ENCODE measurements at places on chromosomes 3 and 15.

DNA sequence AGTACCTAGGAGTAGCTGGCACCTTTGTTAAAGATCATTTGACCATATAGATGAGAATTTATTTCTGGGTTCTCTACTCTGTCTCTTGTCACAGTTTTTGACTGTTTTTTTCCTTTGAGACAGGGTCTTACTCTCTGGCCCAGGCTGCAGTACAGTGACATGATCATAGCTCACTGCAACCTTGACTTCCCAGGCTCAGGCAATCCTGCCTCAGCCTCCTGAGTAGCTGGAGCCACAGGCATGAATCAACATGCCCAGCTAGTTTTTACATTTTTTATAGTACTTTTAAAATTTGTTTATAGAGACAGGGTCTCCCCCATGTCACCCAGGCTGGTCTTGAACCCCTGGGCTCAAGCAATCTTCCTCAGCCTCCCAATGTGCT, 45.0 kb downstream of the BCL2L10 start:
- DNase-seq = no peak

DNA sequence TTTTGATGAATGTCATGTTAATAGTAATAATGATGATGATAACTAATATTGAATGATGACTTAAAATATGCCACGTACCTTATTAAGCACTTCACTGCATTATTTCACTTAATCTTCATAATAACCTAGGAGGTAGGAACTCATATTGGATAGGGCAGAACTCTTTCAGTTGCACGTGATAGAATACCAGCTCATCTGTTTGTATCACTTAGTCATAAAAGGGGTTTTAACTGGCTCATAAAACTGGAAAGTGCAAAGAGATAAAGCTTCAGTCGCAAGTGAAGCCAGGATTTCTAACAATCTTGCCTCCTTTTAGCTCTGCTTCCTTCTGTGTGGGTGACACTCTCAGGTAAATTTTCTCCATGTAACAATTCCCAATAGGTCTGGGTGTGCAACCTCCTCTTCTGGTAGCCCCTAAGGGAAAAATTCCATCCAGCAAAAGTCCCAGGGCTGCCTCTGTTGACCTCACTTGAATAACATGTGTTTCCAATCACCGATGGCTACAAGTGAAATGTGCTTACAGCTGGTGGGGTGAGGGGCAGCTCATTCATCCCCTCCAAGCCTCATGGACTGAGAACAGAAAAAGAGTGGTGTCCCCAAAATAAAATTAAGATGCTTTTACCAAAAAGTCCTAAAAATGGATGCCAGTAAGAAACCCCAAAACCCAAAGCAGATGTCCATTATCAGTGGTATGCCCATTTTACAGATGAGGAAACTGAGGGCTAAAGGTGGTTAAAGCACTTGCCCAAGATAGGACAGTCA, 9.3 kb downstream of the GXYLT2 start:
- DNase-seq = no peak

DNA sequence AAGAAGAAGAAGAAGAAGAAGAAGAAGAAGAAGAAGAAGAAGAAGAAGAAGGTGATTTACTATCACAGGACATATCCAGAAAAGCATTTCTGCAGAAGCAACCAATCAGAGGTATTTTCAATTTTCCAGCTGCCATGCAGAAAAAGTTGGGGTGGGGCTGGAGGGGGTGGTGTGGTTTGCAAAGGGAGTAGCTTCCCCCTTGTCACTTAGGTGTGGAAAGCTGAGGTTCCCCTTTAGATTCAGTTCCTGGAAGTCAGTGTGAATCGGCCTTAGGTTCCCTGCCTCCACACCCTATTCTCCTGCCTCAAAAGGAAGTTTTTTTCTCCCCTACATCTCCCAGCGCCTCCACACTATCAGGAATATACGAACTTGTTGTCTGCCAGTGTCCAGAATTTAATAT, 276.7 kb upstream of the ARRDC4 start:
- DNase-seq = no peak

GRCh38 chr15:24017470-24017869, 330.4 kb upstream of the NDN start:
- no peak for DNase-seq

- no peak for DNase-seq
These were observed 35.1 kb upstream of the RGMA start for GRCh38 chr15:93124126-93124525.

- DNase-seq = no peak
These were observed 848 bp upstream of the CADPS start for GRCh38 chr3:62876064-62876463.

DNA sequence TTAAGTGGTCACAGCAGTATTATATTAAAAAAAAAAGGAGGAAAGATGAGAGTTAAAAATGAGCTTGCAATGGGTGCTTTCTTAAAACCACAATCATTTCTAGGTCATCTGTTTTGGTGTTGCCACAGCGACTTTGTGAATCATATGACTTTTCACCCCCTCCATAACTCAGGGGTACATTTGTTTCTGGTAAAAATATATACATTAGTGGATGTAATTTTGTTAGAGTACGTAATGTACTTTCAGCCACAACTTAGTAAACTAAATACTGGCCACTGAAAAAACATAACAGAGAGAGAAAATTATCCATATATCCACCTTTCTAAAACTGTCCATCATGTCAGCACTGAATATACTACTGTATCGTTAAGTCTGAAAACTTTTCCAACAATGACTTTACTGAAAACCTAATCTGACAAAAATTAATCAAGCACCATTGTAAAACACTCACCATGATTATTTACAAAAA, 3.4 kb downstream of the ANKRD28 start:
- no peak for DNase-seq

DNA sequence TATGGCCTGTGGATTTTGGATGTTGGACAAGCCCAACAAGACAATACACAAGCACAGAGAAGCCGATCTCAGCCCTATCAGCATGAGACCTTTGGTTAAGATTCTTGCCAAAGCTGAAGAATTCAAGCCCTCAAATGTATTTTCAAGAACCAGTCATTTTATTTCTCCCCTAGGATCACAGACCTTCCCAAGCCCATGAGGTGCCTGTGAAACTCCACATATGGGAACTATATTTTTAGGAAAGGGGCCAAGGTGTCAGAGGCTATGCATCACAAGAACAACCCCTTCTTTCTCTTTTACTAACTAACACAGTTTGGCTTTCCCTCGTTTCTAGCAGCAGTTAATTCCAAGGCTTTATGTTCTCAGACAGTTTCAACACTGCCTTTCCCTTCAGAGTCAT, 364.5 kb downstream of the MAGI1 start:
- no peak for DNase-seq

DNA sequence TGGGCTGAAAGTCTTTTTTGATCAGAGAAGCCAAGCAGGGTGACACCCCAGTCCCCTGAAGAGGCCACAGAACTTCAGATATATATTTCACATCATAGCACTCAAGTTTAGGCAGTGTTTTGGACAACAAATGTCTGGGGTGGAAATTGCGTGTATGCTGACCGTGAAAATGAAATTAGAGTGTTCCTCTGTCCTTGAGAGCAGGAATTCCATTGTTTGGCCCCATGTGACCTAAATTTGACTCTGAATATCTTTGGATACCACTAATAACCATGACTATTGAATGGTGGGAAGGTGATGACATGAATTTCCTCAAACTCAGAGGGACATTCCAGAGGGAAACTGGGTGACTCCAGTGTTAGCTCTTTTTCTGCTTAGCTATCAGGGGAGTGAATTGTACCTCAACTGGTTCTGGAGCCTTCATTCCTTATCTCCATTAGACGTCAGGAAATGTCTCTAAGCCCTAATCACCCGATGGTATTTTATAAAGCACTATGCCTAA, 263.5 kb upstream of the RASGRP1 start:
- no peak for DNase-seq

DNA sequence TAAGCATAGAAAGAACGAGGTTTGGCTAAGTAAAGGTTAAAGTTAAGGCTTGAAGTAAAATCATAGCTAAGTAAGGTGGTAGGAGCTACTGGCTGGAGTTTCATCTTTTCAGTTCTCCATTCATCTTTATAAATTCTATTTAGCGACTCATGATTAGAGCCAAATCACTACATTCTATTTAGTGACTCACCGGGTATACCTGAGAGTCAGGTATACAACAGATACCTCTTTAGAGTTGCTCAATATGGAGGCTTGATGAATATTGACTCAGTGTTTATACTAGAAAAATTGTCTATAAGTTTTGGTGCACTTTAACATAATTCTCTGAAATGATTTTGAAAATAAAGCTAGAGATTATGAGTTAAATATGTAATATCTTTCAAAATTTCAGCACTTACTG, 328.8 kb upstream of the GRM7 start:
- DNase-seq = no peak

DNA sequence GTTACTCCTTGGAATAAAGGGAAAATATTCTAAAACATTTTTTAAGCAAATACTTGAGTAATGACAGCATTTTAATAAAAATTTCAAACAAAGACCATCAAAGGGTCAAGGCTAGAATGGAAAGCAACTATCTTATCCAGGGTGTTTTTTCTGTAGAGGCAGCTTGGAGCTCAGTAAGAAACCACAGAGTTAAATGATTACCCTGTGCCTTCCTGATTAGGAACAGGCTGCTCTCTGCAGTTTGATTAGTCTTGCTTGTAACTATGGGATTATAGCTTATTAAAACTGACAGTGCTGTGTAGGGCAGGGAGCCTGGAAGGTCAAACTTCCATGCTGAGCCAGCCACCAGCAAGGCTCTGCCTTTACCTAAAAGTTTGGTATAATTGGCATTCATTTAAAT, 33.1 kb downstream of the QTRT2 start:
- no peak for DNase-seq
